ENCODE measurements at places on chromosomes 3 and 15.

GRCh38 chr3:123791417-123791816 is 92.7 kb downstream of the MYLK start:
- no peak for DNase-seq

- no peak for DNase-seq
Measured at GRCh38 chr3:89533275-89533674, 425.9 kb downstream of the EPHA3 start.

DNA sequence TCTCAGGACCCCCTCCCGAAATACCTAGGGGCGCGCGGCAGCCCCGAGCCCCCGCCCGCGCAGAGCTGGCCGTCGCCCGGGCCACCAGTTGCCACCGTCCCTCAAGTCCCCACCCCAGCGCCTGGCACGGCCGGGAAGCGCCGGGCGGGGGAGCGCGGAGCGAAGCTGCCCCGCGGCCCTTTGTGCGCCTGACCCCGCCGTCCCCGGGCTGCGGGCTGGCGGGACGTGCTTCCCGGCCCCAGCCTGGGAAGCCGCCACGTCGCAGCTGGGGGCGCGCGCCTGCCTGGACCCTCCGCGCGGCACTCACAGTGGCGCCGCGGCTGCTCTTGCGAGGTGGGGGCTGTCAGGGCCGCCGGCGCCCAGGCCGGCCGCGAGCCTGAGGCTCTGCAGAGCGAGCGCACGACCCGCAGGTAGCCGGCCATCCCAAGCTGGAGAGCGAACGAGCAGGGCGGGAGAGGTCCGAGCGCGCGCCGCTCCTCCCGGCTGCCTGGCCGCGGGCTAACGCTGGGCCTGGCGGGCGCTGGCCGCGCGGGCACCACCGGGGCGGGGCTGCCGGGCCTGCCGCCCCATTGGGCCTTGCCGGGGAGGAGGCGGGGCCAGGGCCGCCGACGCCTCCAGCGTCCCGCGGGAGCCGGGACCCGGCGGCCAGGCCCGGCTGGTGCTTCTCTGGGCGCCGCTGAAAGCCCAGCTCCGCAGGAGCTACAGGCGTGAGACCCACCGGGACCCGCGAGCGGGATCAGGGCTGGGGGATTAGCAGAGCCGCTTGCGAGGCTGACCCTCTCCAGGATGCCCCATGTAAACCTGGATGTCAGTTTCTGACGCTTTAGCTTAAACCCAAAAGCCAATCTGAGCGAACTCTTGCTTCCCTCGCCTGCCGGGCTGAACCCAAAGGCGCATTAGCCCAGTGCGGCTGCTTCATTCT is at the start of gene IDH2:
Gene IDH2 (minus strand): TSS at position 500 of the 922 bp plus-strand sequence. CDS start 78 bp downstream, at position 422.
- DNase-seq, result peak; percentile 51

- no peak for DNase-seq
Measured at GRCh38 chr15:26887926-26888666, 21.2 kb downstream of the GABRA5 start.

GRCh38 chr3:62815981-62816380 is 59.2 kb downstream of the CADPS start:
- no peak for DNase-seq

- DNase-seq, result no peak
Measured at GRCh38 chr15:63348392-63348791, 33.3 kb downstream of the CA12 start.

- DNase-seq, result no peak
Measured at GRCh38 chr3:150421799-150422548, 13.9 kb downstream of the TSC22D2 start.

GRCh38 chr15:99051308-99051707 is 43.7 kb upstream of the PGPEP1L start:
- DNase-seq, result no peak

- DNase-seq, result no peak
Measured at GRCh38 chr15:68503213-68503612, 71.2 kb upstream of the ITGA11 start.

- DNase-seq, result no peak
Measured at GRCh38 chr3:188974856-188975599, 196.7 kb upstream of the TPRG1 start.

Measured in stimulated activated CD4-positive, alpha-beta T cell treated with anti-CD3 and anti-CD28 coated beads, Interleukin-15, amount 100 ng/mL, for 1 hour (primary cell).